CD4-positive, alpha-beta T cell treated with Interleukin-4 for 4 hours (primary cell): ENCODE measurements at places on chromosomes 6 and 20.
A peak's percentile ranks its signal among the peaks of the same experiment; 100 is the strongest.

GRCh38 chr6:127147534-127147933 lies 29.1 kb downstream of the RSPO3 start:
- DNase-seq: no peak

DNA sequence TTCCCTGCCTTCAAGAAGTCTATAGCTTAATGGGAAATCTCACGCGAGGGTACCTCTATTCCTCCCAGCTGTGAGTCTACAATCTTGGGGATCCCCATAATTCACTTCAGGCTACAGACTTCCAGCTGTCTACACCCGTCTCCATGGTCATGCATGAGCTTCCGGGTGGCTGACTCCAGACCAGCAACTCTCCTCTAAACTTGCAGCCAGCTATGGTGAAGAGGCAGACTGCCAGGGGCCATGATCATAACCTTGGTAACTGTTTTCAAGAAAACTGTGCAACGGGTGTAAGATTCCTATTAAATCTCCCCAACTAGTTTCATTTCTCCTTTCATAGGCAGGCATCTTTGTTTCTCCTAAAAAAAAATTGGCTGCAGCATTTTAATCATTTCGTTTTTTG lies 534.4 kb upstream of the CHD6 start:
- no peak for DNase-seq

- no peak for DNase-seq
Measured at GRCh38 chr6:51533962-51534361, 553.5 kb downstream of the PKHD1 start.

DNA sequence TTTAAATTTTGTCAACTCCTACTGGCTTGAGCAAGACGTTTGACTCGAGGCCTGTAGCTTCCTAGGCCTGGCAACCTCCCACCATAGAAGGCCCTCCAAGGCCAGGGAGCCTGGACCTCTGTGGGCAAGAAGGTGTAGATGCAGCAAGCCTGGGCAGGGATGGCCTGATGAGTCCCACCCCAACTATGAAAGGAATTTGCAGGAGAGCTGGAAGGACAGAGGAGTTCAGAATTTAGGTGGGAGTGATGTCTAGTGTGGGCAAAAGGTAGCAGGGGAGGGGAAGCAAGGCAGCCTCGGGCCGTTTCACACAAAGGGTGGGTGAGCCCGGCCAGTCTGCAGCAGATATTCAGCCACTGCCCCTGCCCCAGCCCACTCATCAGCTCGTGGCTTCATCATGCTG lies 245.2 kb downstream of the CDH26 start:
- DNase-seq: no peak

DNA sequence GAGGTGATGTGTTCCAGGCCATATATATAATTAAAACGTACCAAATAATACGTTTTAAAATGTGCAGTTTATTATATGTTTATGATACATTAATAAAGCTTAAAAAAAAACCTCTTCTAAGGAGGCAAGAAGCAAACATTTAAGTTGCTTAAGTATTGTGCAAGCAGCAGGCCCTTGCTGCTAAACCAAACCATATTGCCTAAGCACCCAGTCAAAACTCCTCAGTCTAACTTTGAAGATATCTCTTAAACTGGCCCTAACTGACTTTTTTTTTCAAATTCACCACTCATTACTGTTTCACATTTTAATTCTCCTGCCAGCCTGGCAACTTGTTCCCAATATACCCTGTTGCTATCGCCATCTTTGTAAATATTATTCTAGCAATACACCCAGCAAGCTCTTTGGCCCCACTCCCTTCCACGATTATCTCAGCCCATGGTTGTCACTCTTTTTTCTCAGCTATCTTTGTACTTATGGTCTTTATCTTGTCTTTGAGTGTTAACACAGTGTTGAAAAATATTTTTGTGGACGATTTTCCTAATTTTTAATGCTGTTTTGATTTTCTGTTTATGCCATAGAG lies 60.9 kb downstream of the C6orf58 start:
- DNase-seq: no peak

GRCh38 chr20:57053793-57054552 lies 212.5 kb downstream of the BMP7 start:
- no peak for DNase-seq

GRCh38 chr6:141164042-141164743 lies 968.5 kb upstream of the GJE1 start:
- DNase-seq: no peak

DNA sequence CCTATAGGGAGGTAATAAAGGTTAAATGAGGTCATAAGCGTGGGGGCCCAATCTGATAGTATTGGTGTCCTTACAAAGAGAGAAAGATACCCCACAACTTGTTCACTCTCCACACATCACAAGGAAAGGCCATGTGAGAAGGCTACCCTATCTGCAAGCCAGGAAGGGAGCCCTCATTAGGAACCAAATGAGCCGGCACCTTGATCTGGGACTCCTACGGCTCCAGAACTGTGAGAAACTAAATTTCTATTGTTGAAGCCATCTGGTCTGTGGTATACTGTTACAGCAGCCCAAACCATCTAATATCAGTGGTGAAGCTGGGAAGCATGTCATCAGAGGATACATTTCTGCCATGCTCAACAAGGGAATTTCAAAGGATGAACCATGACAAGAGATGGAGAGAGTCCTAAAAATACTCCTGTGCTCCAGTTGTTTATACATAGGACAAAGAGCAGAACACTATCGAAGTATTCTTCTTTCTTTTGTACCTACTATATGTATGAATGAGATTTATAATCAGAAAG lies 10.4 kb downstream of the COX7A2 start:
- DNase-seq: no peak

DNA sequence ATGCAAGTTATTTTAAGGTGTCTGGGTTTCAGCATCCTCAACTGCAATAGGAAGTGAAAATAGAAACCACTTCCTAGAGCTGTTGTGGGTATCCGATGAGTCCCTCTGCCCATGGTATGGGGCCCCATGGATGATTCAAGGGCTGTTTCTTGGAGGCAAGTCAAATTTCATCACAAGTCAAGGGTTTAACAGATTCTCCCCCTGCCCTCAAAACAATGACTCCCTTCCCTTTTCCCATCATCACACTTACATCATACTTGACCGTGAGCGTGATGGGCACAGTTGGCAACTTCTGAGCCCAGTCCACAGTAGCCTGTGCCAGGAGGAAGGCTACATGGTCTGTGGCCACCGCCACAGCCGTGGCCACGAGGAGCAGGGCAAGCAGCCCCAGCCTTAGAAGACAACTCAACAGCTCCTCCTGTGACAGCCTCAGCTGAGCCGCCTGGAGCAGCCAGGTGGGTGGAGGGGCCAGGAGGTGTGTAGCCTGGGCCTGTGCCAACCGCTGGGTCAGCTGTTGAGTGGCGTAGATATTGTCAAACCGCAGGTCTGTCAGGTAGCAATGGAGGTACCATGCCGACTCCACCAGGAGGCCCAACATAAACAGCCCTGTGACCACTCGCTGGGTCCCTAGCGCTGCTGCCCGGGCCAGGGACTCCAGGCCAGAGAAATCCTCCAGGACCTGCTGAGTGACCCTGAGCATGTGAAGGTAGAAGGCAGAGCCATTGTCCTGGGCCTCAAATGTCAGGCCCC lies 5.2 kb downstream of the OCSTAMP start:
- DNase-seq: peak; percentile 24

- peak; percentile 91 for DNase-seq
Measured at GRCh38 chr6:159098636-159099106, 53.9 kb upstream of the TAGAP start.

GRCh38 chr20:20096421-20096820 lies 44.1 kb downstream of the CFAP61 start:
- DNase-seq: no peak

DNA sequence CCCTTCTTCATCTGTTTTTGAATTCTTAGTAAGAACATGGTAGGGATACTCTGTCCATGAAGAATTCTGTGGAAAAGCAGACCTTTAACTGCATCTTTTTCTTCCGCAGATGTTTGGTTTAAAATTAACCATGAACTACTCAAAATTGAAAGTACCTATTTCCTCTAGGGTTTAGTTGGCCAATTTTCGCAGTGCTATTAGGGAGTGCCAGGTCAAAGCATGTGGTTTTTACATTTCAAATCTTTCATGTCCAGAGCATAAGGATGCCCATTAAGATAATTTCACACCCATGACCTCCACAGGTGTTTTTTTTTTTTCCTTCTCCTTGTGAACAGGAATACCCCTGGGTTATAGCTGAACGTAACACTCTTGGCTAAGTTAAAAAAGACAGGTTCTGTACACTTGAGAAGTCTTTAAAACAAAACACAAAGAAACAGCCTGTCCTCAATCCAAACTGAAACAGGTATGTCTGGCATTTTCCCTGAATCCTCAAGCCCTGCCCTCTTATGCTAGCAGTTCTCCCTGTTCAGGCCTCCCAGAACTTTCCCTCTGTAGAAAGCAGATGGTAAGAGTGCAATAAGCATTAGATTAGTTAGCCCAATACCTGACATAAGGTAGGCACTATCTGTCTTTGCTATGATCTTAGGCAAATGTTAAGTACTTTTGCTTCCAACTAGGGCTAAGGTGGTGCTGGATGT lies 67.1 kb downstream of the ELOVL5 start:
- no peak for DNase-seq

- DNase-seq: no peak
Measured at GRCh38 chr6:15230827-15231226, 15.0 kb upstream of the JARID2 start.

- DNase-seq: no peak
Measured at GRCh38 chr6:91132461-91132860, 545.6 kb upstream of the MAP3K7 start.

GRCh38 chr6:155031091-155031490 lies 36.0 kb downstream of the TIAM2 start:
- no peak for DNase-seq

GRCh38 chr20:62010551-62011402 lies 54.9 kb downstream of the TAF4 start:
- peak; percentile 67 for DNase-seq

GRCh38 chr20:45452772-45453691 lies 16.5 kb upstream of the WFDC2 start:
- no peak for DNase-seq

DNA sequence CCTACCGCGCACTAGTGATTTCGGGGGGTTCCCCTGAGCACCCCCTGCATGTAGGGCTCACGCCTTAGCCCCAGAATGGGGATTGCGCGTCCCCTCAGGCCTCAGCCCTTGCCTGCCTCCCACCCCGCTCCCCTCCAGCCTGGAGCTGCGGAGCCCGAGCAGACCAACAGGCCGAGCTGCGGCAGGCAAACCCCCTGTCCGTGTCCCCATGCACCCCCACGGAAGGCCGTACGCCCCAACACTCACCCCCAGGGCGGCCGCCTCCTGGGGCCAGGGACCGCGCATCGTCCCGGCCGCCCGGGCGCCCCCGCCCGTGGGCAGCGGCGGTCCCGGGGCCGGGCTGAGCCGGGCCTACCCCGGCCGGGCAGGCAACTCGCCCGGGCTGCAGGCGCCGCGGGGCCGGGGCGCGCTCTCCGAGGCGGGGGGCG lies 1.2 kb upstream of the KCNB1 start:
- DNase-seq: no peak

GRCh38 chr6:106974999-106975737 lies 639 bp upstream of the CD24 start:
- no peak for DNase-seq

- no peak for DNase-seq
Measured at GRCh38 chr6:38580030-38580429, 59.7 kb downstream of the BTBD9 start.

DNA sequence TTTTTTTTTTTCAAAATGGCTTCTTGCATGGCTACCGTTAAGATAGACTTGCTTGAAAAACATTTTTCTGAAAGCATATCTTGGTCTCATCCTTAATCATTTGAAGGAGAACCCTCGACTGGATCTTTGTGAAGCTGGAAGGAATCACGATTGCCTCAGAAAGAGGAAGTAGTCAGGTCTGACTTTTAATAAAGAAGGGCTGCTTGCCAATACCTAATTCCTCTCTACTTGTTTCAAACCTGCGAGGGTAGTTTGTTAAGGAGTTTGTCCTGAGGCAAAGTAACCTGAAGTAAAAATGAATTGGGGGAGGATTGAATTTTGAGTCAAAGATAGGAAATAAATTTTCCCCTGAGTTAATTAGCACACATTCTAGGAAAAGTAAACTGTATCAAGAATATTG lies 288.1 kb upstream of the MAP3K7 start:
- no peak for DNase-seq

DNA sequence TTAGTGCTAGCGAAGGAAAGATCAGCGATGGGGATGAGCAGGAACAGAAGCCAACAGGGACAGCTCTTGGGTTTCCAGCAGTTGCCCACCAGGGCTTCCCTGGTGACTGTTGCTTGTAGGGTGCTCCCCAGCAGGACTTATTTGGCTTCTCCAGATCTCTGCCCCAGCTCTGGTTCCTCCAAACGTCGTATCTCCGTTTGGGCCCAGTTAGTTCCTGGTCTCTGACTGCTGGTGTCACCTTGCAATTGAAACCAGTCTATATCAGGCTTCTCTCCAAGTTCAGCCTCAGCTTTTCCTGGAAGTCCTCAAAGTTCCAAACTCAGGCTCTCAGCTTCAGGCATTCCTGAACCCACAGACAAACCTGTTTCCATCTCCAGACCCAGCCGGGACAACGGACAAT lies 70.8 kb upstream of the NXT1 start:
- DNase-seq: no peak

GRCh38 chr6:37845930-37846329 lies 26.4 kb downstream of the ZFAND3 start:
- DNase-seq: no peak

DNA sequence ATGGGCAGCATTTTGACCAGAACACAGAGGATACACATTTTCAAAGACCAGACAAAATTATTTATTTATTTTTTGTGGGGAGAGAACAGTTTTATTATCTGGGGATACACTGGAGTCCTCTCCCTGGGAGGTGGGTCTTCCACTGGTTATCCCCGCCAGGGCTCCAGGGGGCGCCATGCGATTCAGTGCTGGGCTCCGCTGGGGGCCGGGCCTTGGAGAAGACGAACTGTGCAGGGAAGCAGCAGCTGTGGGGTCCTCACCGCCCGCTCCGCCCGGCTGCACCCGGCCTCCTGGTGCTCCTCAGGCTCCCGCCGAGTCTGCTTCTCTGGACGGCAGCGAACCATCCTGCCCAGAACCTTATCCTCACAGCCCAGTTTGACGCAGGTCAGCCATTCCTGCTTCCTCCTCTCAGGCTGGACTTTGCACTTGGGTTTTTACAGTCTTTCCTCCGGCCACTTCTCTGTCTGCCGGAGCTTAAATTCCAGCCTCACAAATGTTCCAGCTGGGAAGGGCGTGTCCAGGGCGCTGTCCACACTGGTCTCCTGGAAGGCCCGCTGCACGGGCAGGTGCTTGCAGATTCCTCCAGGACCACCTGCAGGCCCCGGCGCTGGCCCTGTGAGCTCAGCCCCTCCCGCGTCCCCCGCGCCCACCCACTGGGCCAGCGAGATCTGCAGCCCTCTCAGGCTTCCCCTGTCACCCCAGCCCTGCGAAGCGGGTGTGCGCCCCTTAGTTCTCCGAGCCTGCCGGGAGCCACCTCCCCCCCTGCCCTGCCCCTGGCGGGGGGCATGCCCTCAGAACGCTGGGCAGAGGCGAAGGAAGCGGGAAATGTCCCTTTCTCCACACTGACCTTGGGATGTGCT lies 1830.0 kb upstream of the DEFB115 start:
- DNase-seq: no peak

GRCh38 chr20:44828640-44829039 lies 18.3 kb upstream of the RIMS4 start:
- DNase-seq: no peak
